Activated T-cell treated with anti-CD3 and anti-CD28 coated beads for 1 hour (primary cell): ENCODE measurements at places on chromosomes 4 and X.

DNA sequence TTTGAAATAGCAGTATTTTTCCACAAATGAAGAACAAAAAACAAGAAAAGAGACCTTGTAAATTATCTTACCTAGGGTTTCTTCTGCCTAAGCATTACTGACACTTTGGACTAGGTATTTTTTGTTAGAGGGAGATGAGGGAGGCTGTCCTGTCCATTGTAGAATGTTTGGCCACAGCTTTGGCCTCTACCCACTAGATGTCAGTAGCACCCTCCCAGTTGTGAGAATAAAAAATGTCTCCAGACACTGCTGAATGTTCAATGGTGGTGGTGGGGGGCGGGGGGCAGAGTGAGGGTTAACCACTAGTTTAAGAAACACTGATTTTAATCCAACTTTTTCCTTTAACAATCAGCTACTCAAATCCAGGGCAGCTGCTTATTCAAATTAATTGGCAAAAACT is 25.8 kb downstream of the OTUD4 start:
- DNase-seq, result no peak

- no peak for DNase-seq
Measured at GRCh38 chrX:6383917-6384316, 151.0 kb downstream of the VCX3A start.

DNA sequence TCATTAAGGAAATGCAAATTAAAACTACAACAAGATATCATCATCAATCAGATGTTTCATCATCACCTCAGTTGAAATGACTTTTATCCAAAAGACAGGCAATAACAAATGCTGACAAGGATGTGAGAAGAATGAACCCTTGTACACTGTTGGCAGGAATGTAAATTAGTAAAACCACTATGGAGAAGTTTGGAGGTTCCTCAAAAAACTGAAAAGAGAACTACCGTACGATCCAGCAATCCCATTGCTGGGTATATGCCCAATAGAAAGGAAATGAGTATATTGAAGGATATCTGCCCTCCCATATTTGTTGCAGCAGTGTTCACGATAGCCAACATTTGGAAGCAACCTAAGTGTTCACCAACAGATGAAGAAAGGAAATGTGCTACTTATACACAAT is 50.6 kb upstream of the STARD8 start:
- no peak for DNase-seq

GRCh38 chr4:54958236-54958635 is 167.2 kb downstream of the KDR start:
- DNase-seq, result no peak

DNA sequence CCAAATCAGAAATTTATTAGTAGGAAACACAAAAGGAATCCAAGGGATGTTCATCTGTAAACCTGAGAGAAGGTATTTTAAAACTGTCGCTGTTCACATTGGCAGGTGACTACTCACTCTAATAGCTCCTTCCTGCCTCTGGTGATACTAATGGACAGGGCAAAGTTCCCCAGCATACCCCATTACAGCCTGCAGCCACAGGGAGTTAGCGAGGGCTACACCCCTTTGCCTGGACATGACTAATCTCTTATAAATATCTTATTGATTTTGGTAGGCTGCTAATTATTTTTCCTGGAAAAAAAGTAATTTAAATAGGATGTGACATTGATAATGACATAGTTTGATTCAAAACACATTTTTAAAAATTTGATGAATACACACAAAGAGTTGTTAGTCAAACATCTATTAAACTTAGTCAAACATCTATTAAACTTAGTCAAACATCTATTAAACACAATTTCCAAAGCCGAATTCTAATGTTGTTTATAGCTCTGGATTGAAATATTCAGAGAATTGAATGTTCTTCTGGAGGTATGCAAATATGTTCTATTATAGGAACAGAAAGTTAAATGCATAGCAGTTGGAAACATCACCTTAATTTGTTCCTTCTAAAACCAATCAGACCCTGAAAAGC is 83.0 kb upstream of the CBR4 start:
- DNase-seq, result no peak

DNA sequence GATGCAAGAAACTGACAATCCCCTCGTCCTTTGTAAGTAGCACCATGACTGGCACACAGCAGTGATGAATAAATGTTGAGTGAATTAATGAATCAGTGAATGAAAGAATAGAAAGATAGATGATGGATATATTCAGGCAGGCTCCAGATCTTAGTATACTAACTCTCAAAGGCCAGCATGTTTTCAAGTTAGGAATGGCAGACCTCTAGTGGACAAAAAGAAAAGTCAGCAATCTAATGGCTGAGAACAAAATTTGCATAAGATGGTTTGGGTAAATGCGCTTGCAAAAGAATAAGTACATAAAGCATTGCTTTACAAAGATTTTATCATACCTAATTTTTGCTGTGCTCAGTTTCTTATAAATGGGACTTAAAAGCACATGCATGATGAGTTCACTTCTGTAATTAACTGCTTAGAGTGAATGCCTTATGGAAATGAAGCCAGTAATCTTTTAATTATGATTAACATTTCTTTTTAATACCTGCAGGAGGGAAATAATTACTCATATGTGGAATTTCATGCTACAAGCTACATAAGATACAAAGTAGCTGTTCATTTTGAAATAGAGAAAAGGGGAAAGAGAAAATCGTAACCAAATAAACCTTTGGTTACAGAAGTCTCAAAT is 126.9 kb upstream of the GPRIN3 start:
- DNase-seq, result no peak

GRCh38 chr4:170940043-170940724 is 850.4 kb upstream of the AADAT start:
- no peak for DNase-seq

- no peak for DNase-seq
Measured at GRCh38 chr4:170278460-170278859, 188.7 kb upstream of the AADAT start.

DNA sequence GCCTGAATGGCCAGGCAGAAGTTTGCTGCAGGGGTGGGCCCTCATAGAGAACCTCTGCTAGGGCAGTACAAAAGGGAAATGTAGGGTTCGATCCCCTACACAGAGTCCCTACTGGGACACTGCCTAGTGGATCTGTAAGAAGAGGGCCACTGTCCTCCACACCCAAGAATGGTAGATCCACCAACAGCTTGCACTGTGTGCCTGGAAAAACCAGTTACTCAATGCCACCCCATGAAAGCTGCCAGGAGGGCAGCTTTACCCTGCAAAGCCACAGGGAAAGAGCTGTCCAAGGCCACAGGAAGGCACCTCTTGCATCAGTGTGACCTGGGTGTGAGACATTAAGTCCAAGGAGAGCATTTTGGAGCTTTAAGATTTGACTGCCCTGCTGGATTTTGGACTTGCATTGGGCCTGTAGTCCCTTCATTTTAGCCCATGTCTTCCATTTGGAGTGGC is 781.6 kb downstream of the TRAM1L1 start:
- no peak for DNase-seq

- DNase-seq, result no peak
Measured at GRCh38 chr4:128287141-128287870, at the start of gene PGRMC2. Gene PGRMC2 (minus strand): TSS chr4:128287813. CDS start chr4:128287790, 23 bp downstream.

DNA sequence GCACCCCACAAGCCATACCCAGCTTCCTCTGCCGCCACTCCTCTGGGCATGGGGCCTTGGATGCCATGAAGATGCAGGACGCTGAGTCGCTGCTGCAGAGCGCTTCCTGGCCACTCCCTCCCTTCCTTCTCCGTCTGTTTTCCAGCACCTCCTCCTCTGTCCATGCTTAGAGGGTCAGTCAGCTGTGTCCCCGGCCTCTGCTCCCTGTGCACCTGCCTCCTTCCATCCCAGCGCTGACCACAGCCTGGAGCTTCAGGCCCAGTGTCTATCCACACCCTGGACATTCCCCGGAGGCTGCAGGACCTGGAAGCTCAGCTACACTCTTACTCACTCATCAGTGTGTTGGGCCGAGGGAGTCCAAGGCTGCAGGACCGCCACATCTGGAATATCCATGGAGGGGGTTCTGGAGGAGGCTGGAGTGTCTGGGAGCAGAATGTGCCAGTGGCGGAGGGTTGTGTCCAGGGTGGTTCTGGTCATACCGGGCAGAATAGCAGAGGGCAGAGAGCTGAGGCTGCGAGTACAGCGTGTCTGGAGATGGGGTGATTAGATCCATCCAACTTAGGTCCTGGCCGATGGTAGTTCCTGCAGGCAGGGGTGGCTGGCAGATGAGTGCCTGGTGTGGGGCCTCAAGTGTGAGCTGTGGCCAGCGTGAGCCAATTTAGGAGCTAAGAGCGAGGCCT is 58.6 kb upstream of the ADRA2C start:
- DNase-seq, result no peak

GRCh38 chr4:32574803-32575202 is 1854.6 kb downstream of the PCDH7 start:
- no peak for DNase-seq

DNA sequence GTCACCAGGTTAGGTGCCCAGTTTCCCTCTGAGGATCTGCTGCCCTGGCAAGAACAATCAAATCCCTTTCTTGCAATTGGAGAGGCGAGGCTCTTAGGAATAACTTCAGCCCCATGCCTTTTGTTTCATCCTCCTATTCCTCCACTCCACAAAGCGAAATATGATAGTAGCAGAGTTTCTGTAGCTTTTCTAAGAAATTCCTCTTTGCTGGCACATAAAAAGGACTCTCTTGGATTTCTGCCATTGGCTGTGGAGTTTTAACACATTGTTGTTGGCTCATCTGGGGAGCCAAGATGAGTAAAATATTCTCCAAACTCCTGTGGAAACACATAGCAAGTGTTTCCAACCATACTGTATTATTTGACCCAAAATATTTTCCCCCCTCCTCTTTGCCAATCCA is 11.0 kb upstream of the ADGRG2 start:
- DNase-seq, result no peak

- DNase-seq, result no peak
Measured at GRCh38 chrX:11190745-11191510, 79.8 kb downstream of the HCCS start.

- no peak for DNase-seq
Measured at GRCh38 chr4:37797374-37797773, 29.1 kb upstream of the PGM2 start.

- DNase-seq, result no peak
Measured at GRCh38 chr4:173932701-173933100, 350.8 kb downstream of the FBXO8 start.

DNA sequence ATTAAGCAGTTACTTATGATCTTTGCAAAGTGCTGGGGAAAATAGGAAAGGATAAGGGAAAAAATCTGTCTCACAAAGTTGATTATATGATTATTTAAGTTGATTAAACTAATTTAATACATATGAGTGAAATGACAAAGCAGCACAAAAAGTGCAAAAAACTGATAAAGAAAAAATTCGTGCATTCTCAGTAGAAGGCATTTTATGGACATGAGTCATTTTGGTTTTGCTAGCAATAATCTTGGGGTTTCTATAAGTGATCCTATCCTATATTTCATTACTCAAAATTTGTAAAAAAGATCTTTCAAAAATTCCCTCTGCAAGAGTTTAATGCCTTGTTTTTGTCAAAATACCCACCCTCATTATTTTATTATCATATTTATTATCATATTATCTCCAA is 224.2 kb upstream of the ANXA10 start:
- DNase-seq, result no peak

GRCh38 chr4:88599298-88599697 is 7.0 kb downstream of the HERC3 start:
- no peak for DNase-seq

DNA sequence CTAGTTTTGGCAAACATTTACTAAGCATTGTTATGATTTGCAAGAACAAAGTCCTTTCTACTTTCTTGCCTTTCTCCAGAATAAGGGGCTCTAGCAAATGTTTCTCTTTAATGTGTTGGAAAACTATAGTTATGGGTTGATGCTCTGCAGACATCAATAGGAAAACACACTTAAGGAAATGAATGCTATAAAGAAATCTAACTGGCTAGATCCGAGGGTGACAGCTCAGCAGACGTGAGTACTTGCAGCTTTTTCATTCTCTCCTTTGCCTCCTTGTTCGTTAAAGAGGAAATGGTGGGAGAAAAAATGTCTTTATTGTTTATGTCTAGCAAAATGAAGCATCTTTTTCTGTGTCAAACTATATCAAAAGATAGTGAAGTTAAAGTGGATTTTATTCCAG is 6.3 kb downstream of the GUCY1B1 start:
- DNase-seq, result no peak

DNA sequence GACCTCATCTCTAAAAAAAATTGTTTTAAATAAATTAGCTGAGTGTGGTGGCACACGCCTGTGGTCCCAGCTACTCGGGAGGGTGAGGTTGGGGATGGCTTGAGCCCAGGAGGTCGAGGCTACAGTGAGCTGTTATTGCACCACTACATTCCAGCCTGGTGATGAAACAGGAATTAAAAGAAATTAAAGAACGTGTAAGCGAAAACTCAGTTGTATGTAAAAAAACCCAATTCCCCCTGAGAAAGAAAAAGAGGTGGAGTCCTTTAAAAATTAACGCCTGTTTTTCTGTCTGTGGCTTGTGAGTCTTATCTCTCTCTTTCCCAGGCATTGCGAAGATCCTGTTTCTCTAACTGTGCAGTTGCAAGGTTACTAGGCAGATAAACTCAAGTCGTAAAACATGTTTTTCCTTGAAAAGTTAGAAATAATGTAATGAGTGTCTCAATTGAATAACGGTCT is 22.1 kb downstream of the EPGN start:
- no peak for DNase-seq

GRCh38 chrX:129557844-129558480 is 17.9 kb downstream of the OCRL start:
- no peak for DNase-seq

- no peak for DNase-seq
Measured at GRCh38 chr4:23337292-23337691, 552.6 kb downstream of the PPARGC1A start.

- DNase-seq, result no peak
Measured at GRCh38 chr4:109721033-109721432, 8.8 kb downstream of the PLA2G12A start.

DNA sequence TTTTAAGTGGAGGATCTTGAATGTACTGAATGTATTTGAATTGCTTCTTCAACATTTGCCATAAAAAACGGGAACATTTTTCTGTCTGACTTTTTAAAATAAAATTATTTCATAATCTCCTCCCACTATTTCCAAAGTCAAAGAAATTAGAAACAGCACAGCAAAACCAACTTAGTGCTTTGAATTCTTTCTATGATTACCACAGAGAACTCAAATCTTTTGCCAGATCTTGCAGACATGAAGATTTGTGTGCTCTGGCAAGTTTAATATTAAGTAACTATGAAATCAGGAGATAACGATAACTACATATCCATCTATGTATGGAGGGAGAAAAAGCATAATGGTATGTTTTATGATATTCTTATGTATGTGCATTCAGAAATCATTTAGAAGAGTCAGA is 982.2 kb downstream of the PCDH7 start:
- DNase-seq, result no peak

- DNase-seq, result no peak
Measured at GRCh38 chr4:129900430-129900953, 804.5 kb downstream of the C4orf33 start.
